Effector CD8-positive, alpha-beta T cell (primary cell): ENCODE measurements at places on chromosomes 7 and 10.
A peak's percentile ranks its signal among the peaks of the same experiment; 100 is the strongest.

DNA sequence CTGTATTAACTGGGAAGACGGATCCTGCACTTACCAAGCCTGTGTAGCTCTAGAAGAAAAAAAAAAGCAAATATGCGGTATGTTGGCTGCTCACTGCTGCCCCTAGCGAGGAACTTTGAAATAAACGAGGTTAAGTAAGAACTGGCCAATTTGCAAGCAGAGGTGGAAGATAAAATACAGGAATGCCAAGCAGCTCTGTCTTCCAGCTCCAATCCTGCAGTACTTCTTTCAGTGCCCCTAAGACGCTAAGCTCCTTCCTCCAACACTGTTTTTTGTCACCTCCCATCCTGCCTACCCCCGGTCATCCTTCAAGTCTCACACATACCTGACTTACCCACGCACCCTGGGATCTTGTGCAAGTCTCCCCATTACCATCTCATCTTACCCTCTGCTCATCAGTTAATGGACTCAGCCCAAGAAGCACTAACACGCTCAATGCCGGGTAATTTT lies 809 bp downstream of the C10orf143 start:
- peak; percentile 49 for DNase-seq

- no peak for DNase-seq
Measured at GRCh38 chr10:4527281-4527970, 298.6 kb upstream of the AKR1E2 start.

DNA sequence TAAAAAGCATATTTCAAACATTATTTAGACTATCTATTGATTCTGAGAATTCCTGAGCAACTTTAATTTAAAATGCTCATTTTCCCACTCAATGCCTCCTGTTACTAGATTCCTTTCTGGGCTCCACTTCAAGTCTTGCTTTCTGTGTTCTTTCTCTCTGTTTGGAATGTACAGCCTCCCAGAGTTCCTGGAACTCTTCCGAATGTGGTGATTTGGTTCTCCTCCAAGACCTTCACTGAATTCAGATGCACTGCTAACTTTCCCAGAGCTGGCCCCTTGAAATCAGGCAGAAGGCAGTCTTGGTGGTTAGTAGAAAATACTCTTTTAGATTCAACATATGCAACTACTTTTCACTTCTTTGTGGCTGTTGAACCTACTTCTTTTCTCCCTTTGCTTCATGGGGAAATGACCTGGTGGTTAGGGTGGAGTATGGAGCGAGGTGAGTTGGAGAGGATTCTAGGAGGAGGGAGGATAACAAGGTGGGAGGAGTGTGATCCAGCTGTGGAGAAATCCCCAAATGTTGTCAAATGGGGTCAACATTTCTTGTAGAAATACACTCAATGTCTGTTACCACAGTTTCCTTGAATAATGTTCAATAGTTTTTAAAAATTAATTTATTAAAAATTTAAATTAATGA lies 27.9 kb upstream of the CCDC7 start:
- DNase-seq: no peak

DNA sequence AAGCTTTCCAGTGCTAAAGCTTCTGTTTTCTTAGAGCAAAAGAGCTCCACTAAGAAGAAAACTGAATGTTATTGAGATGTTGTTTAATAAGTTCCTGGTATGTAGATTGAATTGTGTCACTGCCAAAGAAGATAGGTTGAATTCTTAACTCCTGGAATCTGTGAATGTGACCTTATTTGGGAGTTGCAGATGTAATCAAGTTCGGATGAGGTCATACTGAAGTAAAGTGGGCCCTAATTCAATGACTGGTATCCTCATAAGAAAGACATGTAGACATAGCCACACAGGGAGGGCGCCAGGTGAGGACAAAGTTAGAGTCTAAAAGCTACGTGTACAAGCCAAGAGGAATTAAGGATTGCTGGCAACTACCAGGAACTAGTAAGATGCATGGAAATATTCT lies 732.1 kb upstream of the C7orf33 start:
- no peak for DNase-seq

GRCh38 chr7:69656890-69657289 lies 58.6 kb downstream of the AUTS2 start:
- DNase-seq: no peak

GRCh38 chr7:28621369-28621841 lies 209.1 kb downstream of the CREB5 start:
- no peak for DNase-seq

- no peak for DNase-seq
Measured at GRCh38 chr10:61994405-61995219, 93.1 kb downstream of the ARID5B start.

- no peak for DNase-seq
Measured at GRCh38 chr7:129098409-129099084, 43.6 kb upstream of the TNPO3 start.

DNA sequence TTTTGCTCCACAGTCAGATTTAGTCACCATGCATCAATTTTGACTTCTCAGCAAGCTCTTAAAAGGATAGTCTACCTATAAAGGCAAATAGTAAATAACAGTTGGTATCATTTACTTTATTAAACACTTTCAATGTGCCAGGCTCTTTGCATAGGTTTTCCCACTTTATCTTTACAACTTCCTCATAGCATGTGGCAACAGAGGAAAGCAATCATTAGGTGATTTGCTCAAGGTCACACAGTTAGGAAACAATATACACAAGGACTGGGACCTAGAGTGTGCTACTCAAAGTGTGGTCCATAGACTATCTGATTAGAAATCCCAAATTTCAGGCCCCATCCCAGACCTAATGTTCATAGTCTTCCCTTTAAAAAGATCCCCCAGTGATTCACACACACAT lies 212.3 kb downstream of the MTERF1 start:
- no peak for DNase-seq

DNA sequence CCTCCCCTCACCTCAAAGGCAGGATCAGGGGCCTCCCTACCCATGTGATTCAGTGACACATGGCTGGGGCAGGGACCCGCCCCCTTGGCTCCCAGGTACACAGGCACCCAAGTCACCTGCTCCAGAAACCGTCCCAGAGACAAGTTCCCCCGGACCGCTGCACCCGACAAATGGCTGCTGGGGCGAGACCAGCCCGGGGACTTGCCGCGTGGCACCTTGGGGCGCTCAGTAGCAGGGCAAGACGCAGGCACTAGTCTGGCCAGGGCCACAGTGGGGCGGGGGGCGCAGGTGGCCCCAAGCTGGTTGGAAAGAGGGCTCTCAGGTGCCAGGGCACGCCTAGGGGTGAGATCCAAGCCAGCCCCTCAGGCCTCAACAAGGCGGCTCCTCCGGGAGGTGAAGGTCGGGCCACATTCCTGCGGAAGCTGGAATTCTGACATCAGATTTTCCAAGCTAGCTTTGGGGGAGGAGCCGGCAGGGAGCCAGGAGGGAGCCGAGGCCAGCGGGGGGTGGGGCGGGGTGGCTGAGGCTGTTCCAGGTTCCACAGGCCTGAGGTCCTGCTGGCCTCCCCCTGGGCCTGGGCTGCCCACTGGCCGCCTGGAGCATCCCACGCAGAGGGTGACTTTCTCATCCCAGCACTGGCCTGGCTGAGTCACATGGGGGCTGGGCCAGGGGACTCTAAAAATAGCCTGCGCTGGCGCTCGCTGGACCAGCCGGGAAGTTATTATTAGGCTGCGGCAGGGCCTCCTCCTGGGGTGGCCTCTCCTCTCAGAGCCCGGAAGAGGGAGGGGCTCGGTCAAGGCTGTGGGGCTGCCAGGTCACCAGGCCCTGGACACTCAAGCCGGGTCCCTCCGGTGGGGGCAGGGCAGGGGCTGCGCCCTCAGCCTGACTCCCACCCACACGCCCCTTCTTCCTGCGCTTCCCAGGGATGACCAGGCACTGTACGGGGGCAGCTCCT lies 20.5 kb upstream of the INPP5A start:
- DNase-seq: no peak

GRCh38 chr10:18162021-18162627 lies 21.9 kb downstream of the CACNB2 start:
- no peak for DNase-seq

GRCh38 chr7:18166002-18166401 lies 138.4 kb upstream of the PRPS1L1 start:
- DNase-seq: no peak

GRCh38 chr7:113622796-113623195 lies 296.0 kb downstream of the PPP1R3A start:
- no peak for DNase-seq

- DNase-seq: no peak
Measured at GRCh38 chr10:101571271-101571925, 16.7 kb downstream of the POLL start.

- DNase-seq: no peak
Measured at GRCh38 chr7:86991093-86991769, 68.2 kb downstream of the ELAPOR2 start.

DNA sequence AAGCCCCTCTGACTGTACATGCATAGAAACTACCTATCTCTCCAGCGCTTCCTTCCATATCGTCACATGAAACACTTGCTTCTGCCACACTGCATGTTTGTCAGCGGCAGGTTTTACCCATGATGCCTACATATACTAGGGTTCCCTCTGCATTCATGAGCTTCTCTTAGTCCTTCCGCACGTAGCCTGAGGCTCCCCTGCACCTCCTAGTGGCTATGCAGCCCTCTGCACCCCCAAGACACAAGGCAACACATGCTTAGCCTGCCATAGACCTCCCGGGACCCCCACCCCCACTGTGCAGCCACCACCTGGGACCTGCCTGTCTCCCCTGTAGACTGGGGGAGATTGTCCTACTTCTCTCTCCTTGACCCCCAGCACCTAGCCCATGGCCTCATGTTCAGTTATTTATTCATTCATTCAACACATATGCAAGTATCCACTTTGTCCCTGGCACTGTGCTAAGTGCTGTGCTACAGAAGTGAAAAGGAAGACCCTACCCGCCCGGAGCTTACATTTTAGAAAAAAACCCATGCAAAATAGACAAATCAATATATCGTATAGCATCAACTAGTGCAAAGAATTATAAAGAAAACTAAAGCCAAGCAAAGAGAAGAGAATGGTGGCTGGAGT lies 23.5 kb downstream of the TMEM273 start:
- DNase-seq: no peak

DNA sequence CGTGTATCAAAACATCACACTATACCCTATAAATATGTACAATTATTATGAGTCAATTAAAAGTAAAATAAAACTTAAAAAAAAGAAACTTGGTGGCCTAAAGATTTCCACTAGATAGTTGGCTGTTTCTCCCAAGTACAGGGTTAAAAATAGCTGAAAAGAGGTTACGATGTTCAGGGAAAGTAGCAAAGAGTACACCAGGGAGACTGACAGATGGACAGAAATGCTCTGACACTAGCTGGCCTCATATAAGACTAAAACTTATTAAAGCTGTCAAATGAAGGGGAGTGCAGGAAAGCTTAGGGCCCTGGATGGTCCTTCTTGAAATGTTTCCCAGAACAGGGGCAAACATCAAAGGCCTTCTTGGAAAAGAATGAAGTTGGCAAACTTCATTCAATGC lies 51.3 kb downstream of the TCAF1 start:
- no peak for DNase-seq

DNA sequence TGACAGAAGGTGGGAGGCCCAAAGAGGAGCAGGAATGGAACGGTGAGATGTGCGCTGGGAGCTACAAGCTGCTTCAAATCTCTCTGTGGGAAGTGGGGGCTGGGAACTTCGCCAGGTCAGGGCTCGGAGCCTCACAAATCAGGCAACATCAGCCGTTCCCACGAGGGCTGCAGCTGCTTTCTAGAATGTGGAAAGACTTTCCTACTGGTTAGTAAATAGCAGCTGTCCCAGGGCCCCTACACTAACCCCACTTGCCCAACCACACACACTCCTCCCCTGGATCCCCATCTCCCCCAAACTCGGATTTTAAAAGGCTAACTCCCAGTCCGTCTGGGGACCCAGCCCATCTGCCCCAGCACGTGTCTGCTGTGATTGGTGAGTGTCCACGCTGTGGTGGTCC lies 40.6 kb upstream of the PITRM1 start:
- DNase-seq: no peak

GRCh38 chr10:115624448-115624847 lies 531.3 kb downstream of the ATRNL1 start:
- no peak for DNase-seq

GRCh38 chr7:128788446-128789412 lies 3.0 kb upstream of the CCDC136 start:
- DNase-seq: no peak

- no peak for DNase-seq
Measured at GRCh38 chr10:25818751-25819150, 115.3 kb upstream of the MYO3A start.

GRCh38 chr10:86700851-86701617 lies 32.7 kb downstream of the LDB3 start:
- DNase-seq: no peak

GRCh38 chr7:116713500-116713899 lies 41.5 kb downstream of the MET start:
- DNase-seq: no peak

DNA sequence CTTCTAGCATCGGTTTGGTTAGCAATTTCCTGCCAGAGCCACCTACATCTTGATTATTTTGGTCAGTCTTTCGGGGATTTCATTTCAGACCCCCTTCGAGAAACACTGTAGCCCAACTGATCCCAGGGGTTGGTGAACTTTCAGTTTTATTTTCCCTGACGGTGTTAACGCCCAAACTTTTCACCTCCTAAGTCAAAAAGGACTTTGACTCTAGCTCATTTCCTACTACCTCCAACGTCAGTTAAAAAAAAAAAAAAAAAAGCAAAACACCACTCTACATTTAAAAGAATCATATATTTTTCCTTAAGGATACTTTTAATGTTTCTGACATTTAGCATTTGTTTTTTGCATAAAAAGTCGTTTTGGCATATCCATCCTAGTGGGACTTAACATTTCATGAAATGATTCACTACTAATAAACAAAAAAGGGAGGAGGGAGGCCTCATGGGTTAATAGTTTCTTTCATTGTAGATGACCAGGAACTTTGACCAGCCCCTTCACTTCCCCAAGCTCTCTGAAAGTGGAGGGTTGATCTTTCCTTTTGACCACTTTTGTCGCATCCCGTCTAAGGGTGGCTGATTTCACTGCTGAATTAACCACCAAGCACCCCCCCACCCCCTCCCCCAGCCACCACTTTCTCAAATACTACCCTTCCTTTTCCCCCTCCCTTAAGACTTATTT lies 764 bp upstream of the TCF7L2 start:
- no peak for DNase-seq

- DNase-seq: no peak
Measured at GRCh38 chr7:47561715-47562446, 20.0 kb downstream of the TNS3 start.

DNA sequence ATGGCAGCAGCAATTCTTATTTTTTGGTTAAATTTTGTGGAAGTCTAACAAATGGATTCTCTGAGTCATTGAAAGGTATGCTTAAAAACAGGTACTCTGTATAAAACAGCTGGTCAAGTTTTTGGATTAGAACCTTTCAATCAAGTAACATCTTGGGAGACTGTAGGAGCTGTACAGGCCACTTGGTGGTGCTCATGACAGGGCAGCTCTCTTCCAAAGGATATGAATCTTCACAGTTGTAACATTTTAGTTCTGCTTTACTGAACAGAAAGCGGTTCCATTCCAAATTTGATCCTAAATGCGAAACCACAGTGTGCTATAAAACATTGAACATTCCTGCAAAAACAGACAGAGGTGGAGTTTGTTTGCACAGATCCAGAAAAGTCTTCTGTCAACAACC lies 44.5 kb upstream of the AGR3 start:
- DNase-seq: no peak

- DNase-seq: no peak
Measured at GRCh38 chr7:45394117-45394708, 180.0 kb upstream of the ADCY1 start.

- DNase-seq: no peak
Measured at GRCh38 chr10:60149003-60149402, 240.7 kb downstream of the ANK3 start.
